ENCODE measurements at places on chromosomes 3 and 15.

DNA sequence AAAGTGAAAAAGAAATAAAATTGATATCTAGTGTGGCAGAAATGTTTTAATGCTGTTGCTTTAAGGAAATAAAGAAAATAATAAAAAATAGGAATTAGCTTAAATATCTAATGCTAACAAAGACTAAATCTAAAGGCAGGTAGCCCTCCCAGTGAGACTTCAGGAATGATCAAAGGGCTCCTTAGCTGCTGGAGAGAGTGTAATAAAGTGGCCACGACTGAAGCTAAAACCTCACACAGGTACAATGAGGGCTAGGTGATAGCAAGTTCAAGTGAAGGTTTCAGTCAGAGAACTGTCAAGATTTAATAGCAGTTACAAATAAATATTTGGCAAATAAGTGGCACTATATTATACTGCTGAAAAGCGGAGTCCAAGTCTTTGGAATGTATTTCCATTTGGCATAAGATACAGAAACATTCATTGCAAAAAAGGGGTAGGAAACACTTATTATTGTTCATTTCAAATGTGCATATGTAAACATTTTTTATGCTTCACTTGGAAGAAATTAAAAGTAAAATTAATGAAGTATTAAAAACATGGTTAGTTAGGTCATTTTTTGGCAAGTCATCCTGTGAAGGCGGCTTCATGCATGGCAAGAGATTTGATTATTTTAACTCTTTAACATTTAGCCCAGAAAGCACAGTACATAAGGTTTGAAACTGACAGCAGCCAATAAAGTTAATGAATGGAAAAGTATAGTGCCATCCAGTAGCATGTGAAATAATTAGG is 168.2 kb downstream of the ECT2 start:
- DNase-seq = no peak

GRCh38 chr3:32246079-32246675 is 7.7 kb downstream of the CMTM8 start:
- DNase-seq = no peak

- no peak for DNase-seq
Observed at GRCh38 chr15:85757939-85758654, 36.6 kb downstream of the KLHL25 start.

DNA sequence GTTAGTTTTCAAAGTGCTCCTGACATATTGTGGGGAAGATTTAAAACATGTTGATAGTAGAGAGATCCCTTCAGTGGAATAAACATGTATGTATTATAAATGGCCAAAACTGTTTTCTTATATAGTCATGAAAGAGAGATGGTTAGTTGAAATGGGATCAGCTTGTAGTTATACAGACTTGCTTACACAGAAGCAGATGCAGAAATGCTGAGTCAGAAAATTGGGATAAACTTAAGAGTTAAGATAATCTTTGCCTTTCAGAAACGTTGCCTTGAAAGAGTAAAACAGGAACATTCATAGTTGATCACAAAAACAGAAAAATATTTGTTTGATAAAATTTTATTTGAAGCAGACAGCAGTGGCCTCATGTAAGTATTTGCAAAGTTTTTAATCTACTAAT is 433.2 kb upstream of the BCHE start:
- DNase-seq = no peak

DNA sequence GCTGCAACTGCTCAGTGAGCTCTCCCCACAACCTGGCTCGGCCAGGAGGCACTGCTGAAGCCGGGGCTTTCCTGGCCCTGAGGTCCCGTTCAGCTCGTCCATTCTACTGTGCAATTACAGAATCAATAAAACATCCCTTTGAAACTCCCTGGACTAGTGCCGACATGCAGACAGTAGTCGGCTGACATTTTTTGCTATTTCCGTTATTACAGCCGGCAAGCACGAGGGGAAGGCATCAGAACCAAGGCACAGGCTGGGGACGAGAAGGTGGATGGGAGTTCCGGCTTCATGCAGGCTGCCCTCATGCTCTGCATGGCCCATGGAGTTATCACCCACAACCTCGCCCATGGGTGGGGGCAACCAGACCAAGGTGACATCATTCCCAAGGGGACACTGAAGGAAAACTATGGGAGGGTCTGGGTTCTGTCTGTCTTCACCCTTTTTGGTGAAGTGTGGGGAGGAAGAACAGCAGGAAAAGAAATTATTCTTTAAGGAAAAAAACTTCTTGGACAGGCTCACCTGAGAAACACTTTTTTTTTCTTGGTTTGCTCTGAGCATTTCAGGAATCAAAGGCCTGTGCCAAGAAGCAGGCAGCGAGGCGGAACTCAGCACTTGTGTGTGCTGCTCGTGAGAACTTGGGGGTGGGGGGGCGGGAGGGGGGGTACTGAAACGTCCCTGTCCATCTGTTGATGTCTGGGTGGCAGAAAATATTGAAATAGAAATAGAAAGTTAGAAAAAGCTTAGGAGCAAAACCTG is 154.5 kb downstream of the FOXP1 start:
- no peak for DNase-seq
